Activated T-helper 1 cell treated with Interleukin-2 at 50 U/mL for 16 hours (primary cell): ENCODE measurements at places on chromosomes 7 and 10.

DNA sequence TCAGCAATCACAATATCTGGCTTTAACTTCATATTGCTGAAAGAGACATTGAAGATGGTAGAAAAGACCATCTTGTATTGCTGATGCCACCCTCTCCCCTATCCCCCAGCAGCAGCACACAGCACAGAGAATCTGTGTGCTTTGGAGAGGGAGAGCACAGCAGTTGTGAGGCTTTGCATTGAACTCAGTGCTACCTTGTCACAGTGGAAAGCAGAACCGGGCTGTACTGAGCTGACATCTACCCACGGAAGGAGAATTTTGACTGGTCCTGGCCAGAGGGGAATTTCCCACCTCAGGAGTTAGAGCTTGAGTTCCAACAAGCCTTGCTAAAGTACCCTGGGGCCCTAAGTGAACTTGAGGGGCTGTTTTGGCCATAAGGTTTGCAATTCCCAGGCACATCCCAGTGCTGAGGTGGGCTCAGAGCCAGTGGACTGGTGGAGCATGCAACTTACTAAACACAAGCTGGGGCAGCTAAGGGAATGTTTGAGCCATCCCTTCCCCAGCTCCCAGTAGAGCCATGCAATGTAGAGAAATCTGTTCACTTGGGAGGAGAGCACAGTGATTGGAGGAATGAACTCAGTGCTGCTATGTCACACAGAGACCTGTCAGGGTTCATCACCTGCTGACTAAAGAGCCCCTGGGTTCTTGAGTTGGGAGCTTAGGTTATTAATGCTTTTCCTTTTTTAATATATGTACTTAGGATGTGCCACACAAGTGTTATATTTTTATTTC lies 62.1 kb downstream of the OR13A1 start:
- DNase-seq, result no peak

DNA sequence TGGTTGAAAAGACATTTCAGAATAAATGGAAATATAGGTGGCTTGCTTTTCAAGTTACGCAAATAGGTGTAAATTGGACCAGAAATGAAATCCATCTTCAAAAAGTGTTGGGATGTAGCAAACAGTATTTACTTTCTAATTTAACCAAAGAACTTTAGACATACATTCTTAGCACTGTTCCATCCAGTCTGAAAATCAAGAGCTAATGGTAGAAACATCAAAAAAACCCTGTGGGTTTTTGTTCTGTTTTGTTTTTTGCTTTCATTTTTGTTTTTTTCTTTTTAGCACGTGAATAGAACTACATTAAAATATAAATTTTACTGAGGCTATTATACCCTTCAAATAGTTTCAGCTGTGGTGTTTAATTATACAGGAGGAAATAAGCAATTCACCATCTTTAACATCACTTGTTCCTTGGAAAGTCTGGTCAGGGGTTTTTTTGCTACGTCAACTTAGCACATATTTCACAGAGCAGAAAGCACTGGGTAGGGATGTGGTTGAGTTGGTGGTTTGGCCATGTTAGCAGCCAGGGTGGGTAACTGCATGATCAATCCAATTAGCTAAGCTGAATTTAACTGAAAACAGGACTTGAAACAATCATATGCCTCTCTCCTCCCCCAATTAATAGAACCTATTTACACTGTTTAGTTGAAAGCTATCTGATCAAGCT lies 275.4 kb upstream of the PFKP start:
- no peak for DNase-seq

DNA sequence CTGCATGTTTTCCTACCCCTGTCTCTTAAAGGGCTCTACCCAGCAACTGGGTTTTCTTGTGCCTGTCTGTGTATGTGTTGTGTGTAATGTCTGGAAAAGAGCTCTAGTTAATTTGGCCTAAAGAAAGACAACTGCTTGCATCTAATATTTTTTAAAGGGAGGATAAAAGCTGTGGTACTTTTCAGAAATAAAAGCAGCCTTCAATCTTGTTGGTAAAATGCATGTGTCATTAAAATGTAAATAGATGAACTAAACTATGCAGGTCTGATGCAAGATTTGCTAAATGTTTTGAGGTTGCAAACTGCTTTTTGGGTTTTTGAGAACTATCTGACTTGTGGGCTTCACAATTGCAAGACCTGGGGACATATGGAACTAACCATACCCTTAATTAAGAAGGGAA lies 445.3 kb downstream of the HTR7 start:
- DNase-seq, result no peak

- DNase-seq, result no peak
Observed at GRCh38 chr10:98246911-98247805, 20.8 kb downstream of the LOXL4 start.

GRCh38 chr7:94338921-94339371 lies 55.7 kb upstream of the COL1A2 start:
- DNase-seq, result no peak

GRCh38 chr7:94650147-94651051 lies 5.5 kb downstream of the SGCE start:
- DNase-seq, result no peak

- DNase-seq, result no peak
Observed at GRCh38 chr7:126780993-126781392, 471.7 kb downstream of the GRM8 start.

DNA sequence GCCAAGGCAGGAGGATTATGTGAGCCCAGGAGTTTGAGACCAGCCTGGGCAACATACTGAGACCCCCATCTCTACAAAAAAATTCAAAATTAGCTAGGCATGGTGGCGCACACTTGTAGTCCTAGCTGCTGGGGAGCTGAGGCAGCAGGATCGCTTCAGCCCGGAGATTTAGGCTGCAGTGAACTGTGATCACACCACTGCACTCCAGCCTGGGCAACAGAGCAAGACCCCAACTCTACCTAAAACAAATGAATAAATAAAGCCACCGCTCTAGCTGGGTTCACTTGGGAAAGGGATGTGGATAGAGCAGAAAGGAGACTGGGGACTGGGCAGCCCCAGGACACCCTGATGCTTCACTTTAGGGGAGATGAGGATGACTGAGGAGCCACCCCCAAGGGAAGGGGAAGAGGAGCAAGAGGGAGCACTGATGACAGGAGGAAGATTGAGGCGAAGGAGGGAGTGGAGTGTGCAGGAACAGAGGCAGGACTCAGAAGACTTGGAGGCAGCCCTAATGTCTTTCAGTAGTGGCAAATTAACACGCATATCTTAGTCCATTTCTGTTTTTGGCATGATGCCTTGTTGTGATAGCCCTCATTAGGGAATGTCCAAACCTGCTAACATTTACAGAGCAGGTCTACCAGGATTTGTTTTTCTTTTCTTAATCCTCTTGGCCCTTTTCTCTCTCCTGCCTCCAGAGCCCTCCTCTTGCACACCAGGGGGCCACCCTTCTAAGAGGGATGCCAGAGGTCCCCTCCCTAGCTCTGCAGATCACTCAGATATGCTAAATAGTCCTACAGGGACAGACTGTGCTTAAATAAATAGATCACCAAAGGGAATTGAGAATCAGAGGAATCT lies 88.3 kb downstream of the C10orf105 start:
- no peak for DNase-seq

DNA sequence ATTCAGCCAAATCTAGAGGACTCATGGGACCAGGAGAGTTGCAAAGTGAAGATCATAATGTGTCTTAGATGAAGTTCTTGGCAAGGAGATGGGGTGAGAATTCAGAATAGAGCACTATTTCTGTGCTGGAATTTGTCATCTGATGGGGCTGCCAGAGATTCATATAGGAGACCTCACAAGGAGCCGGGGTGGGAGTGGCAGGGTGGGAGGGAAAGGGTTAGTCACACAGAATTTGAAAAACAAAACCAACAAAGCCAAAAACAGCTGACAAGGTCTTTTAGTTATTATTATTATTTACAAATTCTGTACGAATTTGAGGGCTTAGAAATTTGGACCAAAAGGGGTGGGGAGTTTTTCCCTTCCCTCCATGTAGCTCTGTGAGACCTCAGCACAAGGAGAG lies 1.7 kb downstream of the SLC13A1 start:
- DNase-seq, result no peak

DNA sequence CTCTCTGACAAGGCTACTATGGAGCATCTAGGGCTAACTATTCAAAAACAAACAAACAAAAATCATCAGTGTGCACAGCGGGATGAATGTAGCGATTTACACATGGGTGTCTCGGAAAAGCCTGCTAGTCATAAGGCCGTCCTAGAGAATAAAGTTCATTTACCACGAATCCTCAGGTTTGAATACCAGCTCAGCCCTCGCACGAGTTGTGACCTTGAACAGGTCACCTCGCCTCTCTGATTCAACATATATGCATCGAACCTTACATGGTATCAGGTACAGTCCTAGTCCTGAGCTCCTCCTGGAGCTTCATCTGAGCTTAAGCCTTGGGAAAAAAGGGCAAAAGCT lies 572 bp downstream of the ATP5MF start:
- DNase-seq, result no peak

DNA sequence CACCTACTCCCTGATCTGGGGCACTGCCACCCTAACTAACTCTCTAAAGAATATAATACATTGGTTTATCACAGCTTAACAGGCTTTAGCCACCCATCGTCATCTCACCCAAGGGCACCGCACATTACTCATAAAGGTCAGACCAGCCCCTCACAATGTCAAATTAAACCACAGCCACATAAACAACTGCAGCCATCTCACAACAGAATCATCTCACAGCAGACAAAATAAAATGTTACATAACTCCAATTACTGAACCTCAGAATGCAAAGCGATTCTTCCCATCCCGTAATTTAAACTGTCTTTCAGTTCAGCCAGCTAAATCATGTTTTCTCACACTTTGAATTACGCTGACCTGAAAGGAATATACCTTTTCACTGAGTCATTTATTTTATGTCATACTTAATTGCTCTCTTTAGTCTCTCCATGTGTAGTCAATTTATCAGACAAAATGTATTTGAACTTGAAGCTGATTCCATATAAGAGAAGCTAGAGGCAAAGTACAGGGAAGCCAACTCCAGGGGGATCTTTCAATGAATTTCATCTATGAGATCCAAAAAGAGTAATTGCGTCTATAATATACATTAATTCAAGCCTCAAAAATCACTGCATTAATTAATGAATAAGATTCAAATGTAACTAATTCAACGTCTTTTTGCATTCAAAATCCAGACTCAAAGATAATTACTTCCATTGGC lies 96.9 kb upstream of the NEBL start:
- no peak for DNase-seq

DNA sequence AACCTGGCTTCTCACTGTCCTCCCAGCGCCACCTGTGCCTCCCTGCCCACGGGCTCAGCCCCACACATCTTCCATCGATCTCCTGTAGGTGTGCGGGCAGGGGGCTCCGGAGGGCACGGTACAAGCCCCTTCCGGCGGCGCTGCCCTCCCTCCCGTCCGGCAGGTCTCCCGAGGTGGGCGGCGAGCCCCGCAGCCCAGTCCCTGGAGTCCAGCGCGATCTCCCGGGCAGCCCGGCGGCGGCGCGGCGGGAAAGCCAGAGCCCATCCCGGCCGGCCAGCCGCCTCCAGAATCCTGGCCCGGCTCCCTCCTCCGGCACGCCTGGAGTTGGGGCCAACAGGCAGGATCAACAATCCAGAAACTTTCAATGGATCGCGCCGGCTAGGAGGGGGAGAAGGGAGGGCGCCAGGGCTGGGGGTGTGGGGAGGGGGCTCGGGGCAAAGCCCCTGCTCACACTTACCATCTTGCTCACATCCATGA lies 100.1 kb downstream of the HIP1 start:
- DNase-seq, result no peak

DNA sequence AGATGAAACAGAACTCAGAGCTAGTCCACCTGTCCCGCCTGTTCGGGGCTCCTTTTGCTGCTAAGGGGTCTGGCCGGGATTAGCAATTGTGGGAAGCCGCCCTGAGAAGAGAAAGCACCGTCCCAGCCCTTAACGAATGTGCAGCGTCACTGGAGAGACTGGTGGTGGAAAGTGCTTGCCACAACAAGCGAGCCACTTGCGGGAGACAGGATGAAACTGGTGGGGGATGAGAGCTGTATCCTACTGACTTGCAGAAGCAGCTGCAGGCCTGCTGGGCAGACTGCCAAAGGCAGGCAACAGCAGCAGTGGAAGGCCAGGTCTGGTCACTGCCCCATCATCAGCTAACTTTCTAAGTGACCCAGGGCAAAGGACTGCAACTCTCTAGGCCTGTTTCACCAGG lies 95.4 kb downstream of the FAM53B start:
- DNase-seq, result peak; percentile 35

- no peak for DNase-seq
Observed at GRCh38 chr10:31126593-31126992, 94.9 kb upstream of the ZNF438 start.

DNA sequence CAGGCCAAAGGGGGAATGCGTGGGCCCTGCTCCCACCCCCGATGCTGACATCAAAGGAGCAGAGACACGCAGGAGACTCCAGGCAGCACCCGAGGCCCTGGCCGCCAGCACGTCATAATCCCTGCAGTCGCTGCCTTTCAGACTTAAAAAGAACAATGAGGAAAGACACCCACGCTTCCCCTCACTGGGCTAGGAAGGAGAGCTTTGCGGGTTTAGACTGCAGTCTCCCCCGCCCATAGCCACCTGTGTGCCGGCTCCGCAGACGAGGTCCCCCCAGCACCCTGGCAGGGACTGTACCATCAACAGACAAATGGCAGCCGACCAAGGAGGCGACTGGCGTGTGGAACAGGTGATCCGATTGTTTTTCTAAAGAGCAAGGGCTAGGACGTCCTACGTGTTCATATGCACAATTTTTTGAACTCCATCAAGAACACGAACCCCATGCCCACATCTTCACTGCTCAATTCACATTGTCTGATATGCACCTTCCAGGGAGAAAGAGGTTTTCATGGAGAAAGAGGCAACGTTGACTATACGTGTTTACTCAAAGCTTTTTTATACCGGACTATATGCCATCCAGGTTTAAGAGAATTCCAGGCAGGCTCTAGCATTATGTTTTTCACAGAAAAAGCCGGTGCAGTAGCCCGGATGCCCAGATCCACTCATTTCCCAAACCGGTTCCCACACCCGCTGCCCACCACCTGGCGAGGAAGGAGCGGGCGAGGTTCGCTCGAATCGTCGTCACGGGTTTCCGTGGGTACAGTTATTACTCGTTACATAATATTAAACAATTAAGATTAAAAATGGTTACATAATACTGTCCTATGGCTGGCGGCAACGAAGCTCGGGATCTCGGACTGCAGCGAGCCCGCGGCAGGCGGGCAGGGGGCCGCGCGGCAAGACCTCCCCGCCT lies 1.1 kb downstream of the GRB10 start:
- no peak for DNase-seq

DNA sequence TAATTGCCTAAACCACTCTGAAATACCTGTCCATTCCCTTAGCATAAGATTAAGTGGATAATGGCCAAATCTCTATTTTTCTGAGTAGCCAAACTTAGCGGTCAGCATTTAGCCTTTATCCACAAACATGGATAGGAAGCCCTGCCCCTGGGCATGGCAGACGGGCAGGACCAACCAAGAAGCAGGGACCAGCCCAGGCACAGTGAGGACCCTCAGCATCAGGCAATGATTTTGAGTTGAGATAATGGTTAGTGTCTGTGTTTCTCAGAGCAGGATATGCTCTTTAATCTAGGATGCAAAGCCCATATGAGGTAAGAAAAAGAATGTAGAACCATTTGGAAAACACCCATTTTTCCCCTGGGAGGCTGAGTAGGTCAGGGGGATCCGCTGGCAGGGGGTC lies 131.7 kb downstream of the DPP6 start:
- DNase-seq, result no peak
